NCI-H524 (cell line): ENCODE measurements at places on chromosomes 13 and 19.
A peak's percentile ranks its signal among the peaks of the same experiment; 100 is the strongest.

- peak; percentile 66 for DNase-seq
Measured at GRCh38 chr13:84985860-84986259, 813.4 kb downstream of the SLITRK6 start.

- no peak for DNase-seq
Measured at GRCh38 chr13:83752141-83752540, 130.1 kb downstream of the SLITRK1 start.

DNA sequence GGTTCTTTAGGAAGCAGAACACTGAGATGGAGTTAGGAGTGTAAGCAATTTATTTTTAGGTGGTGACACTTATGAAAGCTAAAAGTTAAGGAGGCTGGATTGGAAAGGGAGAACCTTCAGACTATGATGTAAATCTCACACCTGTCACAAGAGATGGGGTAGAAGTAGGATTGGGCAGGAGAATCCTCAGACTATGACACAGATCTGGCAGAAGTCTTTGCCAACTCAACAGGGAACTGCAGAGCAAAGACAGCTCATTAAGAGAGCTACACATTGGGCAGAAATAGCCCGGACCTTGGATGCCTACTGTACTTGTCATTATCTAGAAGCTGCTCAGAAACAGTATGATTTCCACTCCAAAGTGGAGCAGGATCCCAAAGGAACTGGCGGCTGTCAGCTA, 134.4 kb downstream of the DNAJC15 start:
- no peak for DNase-seq

DNA sequence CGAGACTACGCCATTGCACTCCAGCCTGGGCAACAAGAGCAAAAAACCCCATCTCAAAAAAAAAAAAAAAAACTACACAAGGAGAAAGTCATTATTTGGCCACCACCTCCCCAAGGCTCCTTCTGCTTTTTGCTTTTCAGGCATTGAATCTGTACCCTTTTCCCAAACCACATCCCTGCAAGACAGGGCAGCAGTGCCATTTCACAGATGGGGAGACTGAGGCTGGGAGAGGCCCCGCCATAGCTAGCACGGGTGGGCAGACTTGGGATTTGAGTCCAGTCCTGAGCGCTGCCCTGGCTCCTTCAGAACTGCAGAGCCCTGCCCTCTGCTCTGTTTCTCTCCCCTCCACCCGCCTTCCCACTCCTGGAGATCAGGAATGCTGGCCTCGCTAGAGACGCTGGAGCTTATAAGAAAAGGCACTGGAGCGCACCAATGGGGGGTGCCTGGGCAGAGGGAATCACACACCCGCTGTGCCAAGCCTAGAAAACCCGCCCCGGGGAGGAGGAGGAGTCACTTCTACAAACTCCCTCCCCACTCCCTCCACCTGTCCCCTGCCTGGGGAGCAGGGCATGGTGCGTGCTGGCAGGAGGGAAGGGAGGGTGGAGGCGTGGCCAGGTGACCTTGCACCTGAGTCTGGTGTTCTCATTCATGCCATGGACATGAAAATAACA, 17.6 kb downstream of the TJP3 start:
- DNase-seq, result peak; percentile 72

- DNase-seq, result no peak
Measured at GRCh38 chr19:7554565-7554964, 19.0 kb downstream of the PNPLA6 start.

DNA sequence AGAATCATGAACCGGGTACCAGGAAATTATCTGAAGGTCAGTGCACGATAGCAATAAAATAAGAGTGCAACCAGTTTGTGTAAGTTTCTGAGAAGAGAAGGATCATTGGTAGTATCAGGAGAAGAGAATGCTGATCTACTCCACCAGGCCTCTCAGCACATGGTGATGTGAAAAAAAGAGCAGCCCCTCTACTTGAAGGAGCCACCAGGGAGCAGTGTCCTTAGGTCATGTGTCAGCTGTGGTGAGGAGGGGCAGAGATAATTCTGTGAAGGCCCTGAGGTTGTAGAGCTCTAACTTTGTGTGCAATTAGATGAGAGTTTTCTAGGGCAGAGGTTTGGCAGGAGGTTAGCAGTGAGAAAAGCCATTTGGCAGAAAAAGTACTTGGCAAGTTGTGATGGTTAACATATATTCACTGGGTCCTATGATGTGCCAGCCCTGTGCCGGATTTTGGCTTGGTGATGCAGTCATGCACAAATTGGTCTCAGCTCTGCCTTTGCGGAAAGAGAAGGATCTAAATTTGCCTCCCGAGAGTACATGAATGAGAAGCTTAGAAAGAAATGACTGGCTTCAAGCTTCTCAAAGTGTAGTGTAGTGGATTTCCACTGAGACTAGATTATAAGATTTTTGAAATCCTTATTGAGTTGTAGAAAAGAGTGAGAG, 19.2 kb upstream of the ZC3H13 start:
- DNase-seq, result no peak

- DNase-seq, result no peak
Measured at GRCh38 chr19:34508540-34508939, 27.0 kb downstream of the WTIP start.

GRCh38 chr13:82747958-82748357, 1134.3 kb downstream of the SLITRK1 start:
- DNase-seq, result no peak

DNA sequence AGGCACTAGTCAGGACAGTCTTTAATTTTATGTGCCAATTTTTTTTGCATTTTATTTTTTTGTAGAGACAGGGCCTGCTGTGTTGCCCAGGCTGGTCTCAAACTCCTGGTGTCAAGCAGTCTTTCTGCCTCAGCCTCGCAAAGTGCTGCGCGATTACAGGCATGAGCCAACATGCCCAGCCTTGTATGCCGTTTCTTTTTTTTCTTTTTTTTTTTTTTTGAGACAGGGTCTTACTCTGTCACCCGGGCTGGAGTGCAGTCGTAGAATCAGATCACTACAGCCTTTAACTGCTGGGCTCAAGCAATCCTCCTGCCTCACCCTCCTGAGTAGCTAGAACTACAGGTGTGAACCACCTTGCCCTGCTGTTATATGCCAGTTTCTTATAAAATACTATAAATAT, 26.4 kb downstream of the BORA start:
- DNase-seq, result no peak

DNA sequence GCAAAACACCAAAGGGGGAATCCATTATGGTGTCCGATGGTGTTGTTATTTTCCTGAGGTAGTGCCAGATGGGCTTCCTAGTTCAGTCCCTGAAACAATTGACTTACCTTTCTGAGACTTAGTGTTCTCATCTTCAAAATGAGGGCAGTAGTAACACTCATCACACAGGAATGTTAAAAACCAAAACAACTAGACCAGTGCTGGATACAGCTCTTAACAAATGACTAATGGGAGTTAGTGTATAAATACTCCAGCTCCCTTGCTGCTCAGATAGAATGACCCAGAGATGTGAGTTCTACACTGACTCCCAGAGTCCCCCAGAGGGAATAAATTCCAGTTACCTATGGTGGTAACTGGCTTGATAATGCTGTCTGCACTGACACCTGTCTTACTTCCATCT, 49.9 kb downstream of the MBD3L2B start:
- DNase-seq, result no peak

DNA sequence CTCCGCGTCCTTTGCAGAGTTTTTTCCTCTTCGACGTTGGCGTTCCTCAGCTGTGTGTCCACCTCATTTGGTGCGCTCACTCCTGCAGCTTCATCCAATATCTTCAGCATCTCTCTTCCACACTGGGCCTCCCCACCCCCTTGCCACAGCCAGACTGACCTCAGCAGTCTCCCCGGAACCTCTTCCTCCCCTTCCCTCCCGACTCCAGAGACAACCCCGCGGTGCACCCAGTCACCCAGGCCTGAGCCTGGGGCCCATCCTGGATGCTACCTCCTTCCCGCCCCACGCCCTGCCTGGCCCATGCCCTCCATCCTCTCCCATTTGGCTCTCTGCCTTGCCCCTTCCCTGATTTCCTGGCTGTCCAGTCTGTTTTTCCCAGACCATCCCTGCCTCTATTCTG, 8.1 kb upstream of the C5AR2 start:
- DNase-seq, result no peak

- DNase-seq, result no peak
Measured at GRCh38 chr19:30293051-30293785, 79.0 kb upstream of the ZNF536 start.

- DNase-seq, result peak; percentile 54
Measured at GRCh38 chr19:3248728-3249326, 24.4 kb downstream of the CELF5 start.

- DNase-seq, result no peak
Measured at GRCh38 chr13:100184095-100184494, 95.2 kb downstream of the PCCA start.

GRCh38 chr13:28685114-28685513, 26.2 kb downstream of the POMP start:
- DNase-seq, result no peak

GRCh38 chr13:75102001-75102716, 379.8 kb downstream of the TBC1D4 start:
- peak; percentile 58 for DNase-seq

DNA sequence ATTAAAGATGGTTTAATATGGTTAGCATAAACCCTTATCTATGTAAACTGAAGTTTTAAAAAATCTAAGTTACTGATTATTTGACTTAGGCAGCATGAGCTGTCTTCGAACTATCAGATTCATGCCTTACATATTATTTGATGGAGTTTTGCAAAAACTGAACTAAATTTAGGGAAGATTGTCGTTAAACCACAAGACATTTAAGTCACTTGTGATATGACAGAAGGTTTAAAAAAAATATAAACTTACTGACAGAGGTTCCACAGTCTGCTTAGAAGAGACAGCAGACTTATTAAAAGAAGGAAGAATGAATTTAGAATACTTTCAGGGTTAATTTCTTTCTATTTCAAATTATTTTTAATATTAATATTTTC, 110.9 kb upstream of the FRY start:
- DNase-seq, result no peak

DNA sequence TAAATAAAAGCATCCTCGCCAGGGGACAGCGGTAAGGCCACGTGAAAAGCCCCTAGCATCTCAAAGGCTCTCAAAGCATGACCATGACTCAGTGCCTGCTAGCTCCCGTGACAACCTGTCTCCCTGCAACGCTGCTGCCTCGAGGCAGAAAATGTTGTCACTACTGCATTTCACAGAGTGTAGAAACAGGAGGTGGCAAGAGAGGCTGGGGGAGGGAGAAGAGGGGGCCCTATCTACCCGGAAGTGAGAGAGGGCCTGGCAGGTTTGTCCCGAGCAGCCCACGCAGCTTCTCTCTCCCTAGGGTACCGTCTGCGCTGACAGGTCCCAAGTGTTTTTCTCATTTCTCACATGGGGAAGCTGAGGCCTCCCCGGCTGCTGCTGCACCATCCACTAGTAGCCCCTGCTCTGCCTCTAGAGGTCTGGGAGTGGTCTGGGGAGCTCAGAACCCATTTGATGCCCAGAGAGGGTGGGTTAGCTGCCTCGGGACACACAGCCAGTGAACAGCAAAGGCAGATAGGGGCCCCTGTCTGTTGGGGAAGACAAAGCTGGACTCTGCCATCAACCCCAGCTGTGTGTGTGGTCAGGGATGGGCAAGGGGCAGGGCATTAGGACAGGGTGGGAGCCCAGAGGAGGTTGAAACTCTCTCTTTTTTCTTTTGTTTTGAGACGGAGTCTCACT, 3.7 kb downstream of the TINCR start:
- no peak for DNase-seq

DNA sequence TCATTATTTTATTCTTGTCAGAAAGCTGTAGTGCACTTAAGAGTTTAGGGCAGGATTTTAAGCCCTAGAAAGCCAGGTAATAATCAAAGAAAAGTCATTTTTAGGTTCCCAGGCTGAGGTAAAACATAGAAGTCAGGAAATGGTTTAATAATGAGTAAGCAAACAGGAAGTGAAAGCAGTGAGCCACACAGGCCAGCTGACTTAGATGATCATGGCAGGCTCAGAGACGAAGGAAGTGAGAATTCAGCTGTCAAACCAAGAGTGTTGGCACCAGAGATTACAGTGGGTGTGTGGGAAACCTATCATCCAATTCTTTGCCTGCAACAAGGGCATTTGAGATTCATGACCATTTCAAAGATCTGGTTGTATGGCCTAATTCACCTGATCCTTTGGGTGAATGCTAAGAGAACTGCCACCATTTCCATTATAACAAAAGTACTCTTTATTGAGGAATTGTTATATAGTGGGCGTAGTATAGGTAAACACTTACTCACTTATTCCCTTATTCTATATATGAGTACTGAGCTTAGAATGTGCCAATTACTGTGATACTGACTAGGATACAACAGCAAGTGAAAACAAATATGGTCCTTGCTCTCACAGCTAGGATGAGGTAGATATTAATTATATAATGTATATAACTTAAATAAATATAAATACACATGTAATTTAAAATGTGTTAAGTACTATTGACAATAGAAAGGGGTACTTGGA, 103.7 kb upstream of the EDNRB start:
- no peak for DNase-seq

- DNase-seq, result no peak
Measured at GRCh38 chr19:15337202-15337601, 4.9 kb upstream of the BRD4 start.

- no peak for DNase-seq
Measured at GRCh38 chr13:21996049-21996448, 325.2 kb downstream of the FGF9 start.

- no peak for DNase-seq
Measured at GRCh38 chr13:36090592-36090991, 40.6 kb downstream of the DCLK1 start.

- DNase-seq, result no peak
Measured at GRCh38 chr19:16283210-16284061, 41.2 kb upstream of the KLF2 start.

DNA sequence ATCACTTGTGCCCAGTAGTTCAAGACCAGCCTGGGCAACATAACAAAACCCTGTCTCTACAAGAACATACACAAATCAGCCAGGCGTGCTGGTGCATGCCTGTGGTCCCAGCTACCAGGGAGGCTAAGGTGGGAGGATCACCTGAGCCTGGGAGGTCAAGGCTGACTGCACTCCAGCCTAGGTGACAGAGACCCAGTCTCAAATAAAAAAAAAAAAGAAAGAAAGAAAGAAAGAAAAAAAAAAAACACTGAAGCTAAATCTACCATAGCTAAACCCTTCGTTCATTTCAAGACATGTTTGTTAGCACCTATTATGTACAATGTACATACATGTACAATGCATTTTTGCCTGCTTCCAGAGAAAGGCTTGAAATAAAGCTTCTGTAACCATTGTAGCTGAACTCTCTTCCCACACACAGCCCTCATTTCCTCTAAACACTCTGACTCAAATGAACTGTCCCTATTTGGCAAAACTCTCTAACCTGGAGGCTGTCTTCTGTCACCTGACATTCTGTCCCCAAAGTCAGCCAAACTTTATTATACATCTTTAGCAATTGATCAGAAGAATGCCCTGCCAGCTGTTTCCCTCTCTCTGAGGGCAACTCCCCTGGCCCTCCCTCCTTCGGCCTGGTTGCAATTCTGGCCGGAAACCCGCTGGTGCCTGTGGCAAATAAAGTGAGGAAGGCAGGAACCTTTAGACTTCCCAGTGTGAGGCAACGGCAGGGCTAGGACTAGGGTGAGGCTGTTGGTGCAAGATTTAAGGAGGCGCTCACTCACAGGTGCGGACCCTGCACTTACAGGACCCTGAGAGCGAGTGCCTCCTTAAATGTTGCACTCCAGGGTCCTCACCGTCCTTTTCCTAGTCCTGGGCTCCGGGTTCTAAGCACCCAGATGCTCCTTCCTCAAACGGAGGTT, 1.8 kb downstream of the ETHE1 start:
- DNase-seq, result no peak
